CMK (cell line): ENCODE measurements at places on chromosomes 4 and X.

- no peak for DNase-seq
Measured at GRCh38 chr4:169106696-169107229, 96.7 kb upstream of the CBR4 start.

DNA sequence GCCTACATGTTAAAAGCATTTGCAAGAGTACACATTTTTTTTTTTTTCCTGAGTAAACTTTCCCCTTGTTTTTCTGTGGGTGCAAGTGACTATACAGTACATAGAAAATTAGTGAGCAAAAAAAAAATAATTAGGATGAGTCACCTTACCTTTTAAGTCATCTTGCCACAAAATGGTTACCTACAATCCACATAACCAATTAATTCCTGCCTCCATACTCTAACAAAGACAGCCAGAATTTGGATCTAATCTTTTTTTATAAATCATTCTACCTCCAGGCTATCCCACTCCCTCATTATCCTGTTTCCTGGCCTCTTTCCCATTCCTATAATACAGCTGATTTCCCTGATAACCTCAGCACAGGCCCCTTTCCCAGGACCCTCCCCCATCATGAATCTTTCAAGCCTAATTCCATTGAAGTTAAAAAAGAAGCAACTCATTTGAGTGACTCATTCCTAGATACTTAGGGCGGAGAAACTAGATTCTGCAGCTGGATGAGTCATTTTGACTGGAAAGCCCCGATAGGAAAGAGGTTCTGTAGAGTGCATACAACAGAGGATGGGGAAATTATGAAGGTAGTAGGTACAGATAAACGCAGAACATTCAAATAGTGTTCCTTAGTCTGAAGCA, 128.2 kb downstream of the C4orf51 start:
- DNase-seq = no peak

- no peak for DNase-seq
Measured at GRCh38 chr4:102759831-102760644, 730 bp downstream of the MANBA start.

DNA sequence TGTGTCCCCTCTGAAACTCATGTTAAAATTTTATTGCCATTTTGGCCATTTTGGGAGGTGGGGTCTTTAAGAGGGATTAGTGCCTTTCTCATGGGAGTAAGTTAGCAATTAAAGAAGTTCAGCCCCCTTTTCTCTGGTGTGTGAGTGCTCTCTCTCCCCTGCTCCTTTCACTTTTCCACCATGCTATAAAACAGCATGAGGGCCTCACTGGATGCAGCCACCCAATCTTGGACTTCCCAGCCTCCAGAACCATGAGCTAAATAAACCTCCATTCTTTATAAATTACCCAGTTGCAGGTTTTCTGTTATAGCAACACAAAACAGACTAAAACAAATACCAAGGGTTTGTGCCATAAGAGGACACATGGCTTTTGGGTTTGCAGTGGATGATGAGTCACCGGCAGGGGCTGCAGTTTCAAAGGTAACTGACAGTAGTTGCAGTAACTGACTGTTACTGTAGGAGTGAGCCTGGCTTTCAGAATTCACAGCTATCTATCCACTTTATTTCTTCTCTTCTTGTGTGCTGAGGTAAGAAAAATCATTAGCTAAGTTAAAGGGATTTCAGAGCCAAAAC, 121.5 kb downstream of the PPEF1 start:
- DNase-seq = no peak

DNA sequence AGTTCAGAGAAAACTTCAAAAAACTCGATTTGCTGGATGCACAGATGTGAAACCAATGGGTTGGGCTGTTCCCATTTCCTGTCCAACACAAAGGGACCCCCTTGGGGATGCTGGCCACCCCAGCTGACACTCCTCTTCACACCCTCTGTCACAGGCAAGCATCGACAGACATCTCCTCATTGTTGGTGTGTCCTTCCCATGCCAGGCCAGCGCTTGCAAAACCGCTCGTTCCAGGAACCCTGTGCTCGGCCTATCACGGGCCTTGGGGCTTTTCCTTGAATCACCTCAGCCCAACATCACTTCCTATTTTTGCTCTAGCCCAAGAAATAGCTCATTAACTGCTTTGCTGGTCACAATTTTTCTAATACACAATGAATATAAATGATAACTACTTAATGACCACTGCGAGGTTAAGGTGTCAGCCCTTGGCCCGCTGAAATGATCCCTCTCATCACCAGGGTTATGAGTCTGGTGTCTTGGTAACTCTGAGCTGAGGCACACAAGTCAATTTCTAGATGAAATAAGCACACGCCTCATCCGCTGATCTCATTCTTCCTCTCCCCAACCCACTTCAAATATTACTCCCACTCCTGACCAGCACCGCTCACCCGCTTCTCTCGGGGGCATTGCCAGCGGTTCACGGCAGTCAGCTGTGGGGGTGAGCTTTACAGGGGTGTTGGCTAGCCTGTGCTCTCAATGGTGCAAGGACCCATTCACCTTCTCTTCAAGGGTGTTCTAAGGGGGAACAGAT, 32.3 kb downstream of the BCOR start:
- DNase-seq = no peak

GRCh38 chrX:68596871-68597270, 50.6 kb upstream of the STARD8 start:
- DNase-seq = no peak

GRCh38 chr4:8910100-8910821, 38.6 kb upstream of the HMX1 start:
- DNase-seq = no peak

DNA sequence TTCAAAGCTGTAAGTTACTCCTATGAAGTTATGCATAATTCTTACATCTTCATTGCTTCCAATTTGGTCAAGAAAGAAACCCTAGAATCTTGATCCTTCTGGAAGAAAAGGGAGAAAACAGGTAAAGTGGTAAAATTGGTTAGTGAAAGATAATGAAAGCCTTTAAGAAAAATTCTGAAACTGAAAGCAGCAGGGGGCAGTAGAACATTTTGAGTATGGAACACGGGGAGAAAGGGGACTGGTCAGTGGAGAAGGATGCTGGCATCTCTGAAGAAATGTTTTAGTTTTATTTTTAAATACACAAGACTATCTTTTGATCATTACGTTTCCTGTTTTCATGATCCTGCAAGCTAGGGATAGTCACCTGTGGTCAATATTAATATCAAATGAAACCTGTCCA, 54.3 kb downstream of the SLIT2 start:
- DNase-seq = no peak

DNA sequence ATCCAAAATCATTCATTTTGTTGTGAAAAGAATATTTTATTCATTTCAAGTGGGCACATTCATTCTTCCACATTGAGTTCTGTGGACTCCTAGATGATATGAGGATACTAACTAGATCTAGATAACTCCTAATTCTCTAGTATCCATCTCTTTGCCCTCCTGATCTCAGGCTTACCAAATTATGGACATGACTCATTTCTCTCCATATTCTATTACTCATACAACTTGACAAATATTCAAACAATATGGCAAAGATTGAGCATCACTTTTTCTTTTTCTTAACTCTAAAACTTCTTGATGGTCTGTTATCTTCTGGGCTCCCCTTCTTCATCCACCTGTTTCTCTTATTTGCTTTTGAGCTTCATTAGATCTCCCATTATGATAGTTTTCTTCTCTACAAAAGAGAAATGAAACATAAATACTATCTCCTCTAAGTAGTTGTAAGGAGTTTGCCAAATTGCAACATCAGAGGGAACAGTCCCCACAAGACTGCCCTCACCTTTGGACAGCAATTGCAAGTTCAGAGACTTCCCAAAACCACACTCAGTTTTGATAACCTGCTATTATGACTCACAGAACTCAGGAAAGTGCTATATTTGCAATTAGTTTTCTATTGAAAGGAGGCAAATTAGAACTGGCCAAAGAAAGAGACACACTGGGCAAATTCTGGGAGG, 422.9 kb downstream of the SPRY1 start:
- no peak for DNase-seq

DNA sequence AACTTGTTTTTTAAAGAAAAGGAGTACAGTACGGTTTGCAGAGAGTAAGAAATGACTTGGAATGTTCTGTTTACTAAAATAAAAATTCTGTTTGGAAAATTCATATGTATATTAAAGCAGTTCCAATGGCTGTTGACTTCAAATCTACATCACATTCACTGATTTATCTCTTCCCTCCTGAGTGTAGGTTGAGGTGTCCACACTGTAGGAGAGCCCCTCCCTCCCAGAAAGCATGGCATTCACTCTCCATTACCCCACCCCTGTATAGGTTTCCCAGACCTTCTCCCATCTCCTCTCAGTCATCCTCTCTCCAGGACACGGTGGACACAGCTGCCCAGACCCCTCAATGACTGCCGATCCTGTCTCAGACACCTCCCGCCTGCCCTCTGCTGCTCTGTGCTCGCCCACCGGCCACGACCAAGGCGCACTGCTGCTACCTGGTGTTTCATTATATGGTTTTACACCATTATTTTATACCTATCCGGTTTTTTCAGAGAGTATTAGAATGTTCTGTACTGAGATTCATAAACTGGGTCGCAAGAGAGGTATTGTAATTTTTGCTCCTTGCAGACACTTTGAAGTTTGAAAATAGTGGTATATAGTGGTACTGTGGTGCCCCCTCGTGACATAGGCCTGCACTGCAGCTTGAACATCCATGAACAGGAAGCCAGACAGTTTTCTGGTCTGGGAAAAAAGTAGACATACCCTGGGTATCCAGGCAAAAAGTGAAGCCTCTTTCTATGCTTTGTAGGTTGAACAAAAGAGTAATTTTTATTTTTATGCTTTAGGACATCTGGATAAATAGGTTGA, 38.8 kb upstream of the BEX4 start:
- DNase-seq = no peak

DNA sequence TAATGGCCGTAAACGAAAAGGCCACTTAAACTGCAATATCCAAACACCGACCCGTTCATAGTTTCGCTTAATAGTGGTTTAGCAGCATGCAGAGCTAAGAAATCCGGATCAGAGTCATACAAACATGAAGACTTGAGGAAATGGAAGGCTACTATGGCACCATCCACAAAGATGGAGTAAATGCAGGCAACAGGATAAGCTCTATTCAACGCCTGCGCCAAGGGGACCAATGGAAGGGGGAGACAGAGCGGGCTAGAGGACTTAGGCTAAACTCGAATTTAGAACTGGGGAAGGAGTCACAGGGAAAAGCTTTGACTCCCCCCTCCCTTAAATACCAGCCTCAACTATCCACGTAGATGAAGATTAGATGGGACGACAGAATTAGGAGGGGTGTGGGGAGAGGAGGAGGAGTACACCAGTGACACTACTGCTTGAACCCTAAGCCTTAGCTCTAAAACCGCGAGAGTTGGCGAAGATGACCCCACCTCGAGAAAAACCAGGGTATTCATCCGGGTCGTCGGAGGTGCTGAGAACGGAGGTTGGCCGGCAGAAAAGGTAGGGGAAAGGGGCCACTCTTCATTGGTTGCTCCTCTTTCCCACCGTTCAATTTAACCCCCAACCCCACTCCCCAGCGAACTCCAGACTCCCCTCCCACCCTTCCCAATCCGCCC, 3.5 kb downstream of the HUWE1 start:
- DNase-seq = no peak

GRCh38 chr4:110058677-110059076, 139.7 kb downstream of the ELOVL6 start:
- DNase-seq = no peak
